ENCODE measurements at places on chromosomes 3 and 15.

DNA sequence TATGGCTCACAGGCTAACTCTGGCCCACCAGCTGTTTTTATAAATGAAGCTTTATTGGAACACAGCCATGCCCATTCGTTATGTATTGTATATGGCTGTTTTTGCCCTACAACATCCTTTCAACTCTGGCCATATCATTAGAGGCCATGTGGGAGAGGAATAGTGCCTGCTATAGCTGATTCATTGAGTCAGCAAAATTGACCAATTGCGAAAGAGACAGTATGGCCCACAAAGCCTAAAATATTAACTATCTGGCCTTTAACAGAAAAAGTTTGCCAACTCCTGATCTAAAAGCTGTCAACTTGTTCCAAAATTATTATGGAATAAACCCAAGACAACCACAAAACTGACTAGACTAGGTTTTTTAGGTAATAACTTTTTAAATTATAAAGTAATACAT lies 1.4 kb downstream of the NR1I2 start:
- DNase-seq: no peak

DNA sequence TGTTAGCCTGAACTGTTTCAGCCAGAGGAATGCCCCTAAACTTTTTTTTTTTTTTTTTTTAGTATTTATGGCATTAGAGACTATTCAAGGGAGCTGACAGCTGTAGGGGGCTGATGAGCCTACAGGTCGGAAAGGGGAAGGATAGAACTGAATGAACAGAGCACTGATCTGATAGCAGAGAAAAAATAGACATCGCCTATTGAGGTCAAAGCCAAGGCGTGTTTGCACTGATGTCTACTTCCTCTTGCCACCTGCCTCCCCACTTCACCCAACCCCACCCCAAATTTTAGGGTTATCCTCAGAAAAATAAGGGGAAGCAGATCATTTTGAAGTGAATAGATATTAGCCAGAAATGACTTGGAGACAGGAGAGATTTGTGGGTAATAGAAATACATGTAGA lies 3.0 kb upstream of the ZMAT3 start:
- DNase-seq: no peak

DNA sequence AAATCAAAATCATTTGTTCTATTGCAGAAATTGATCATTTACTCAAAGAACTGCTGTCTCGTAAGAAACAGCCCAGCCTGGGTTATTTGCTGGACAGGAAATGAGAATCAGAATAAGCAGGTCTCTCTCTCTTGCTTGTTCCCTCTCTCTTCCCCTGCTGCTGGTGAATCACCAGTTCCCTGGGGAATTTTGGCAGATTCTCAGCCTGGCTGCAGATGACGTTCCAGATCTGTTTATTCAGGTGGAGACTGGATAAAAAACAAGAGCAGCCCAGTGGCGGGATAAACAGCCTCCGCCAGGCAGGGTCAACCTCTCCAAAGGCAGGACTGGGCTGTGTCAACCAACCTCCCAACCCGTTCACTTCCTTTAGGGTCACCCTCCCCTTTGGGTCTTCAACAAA lies 72.1 kb downstream of the LRIG1 start:
- DNase-seq: peak; percentile 99

GRCh38 chr3:66582721-66583423 lies 82.0 kb upstream of the LRIG1 start:
- peak; percentile 72 for DNase-seq

DNA sequence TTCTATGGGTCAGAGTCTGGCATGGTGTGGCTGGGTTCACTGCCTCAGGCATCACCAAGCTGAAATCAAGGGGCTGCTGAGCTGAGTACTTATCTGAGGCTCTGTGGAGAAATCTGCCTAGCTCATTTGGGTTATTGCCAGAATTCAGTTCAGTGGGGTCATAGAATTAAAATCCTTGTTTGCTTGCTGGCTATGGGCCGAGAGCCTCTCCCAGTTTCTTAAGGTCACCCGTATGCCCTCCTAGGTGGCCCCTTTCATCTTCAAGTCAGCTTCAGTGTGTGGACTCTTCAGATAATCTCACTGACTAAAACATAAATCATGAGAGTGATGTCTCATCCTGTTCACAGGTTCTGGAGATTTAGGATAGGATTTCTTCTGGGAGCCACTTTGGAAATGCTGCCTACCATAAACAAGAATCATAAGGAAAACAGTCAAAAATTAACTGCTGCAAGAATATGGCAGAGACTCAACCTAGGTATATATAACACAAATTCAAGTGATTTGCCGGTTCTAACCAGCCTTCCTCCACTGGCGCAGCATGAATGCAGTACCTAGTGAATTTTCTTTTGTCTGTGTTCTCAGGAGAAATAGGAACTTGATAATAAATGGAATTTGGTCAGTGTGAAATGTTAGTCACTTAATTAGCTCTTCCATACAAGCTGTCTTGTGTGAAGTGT lies 5.3 kb downstream of the CP start:
- DNase-seq: no peak

- DNase-seq: peak; percentile 56
These were observed 12.8 kb upstream of the MTMR10 start for GRCh38 chr15:31004220-31004733.

DNA sequence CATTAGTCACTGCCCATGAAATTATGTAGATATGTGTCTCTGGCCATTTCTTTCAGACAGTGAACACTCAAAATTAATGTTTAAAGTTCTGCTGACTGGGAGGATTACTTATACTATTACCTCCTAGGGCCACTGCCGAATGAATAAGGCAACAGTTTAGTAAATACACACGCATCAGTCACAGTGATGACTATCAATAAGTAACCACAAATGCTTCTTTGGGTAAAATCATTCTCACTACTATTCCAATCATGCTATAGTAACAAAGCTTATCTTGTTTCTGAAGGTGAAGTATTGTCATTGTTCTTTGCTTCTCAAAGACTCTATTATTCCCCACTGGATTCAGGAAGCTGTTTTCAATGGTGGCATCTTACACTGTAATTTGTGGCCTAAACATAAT lies 478.8 kb downstream of the EPHA3 start:
- DNase-seq: no peak

GRCh38 chr3:50347187-50347813 lies 1.8 kb upstream of the ZMYND10 start:
- peak; percentile 73 for DNase-seq

- DNase-seq: no peak
These were observed 19.9 kb upstream of the HEG1 start for GRCh38 chr3:125075738-125076137.

DNA sequence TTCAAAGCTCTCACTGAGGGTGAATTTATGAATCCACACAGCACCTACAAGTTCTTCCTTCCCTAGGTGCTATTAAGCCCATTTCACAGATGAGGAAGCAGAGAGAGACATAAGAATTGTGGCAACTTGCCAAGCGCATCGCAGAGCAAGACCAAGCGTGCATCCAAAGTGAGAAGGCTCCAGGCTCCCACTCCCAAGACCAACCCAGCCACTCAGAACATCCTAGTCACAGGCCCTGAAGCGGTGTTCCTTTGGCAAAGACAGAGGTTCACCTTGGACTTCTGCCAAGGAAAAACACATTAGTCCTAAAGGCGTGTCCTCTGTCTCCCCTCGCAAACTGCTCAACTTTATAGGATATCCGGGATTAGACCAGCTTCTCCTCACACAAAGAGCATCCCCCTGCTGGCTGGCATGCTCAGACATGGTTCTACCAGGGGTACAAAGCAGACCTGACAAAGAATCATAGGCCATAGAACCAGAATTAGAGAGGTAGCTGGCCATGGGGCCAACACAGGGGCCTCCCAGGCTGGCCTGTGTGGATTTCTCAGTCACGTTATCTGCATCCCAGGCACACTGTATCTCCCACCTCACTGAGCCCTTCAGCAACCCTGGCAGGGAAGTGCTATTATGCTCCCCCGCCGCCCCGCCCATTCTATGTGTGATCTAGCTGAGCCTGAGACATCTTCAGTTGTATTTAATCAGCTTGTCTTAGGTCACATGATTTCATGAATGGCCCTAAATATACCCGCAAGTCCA lies 160.2 kb downstream of the FOXP1 start:
- DNase-seq: peak; percentile 67

DNA sequence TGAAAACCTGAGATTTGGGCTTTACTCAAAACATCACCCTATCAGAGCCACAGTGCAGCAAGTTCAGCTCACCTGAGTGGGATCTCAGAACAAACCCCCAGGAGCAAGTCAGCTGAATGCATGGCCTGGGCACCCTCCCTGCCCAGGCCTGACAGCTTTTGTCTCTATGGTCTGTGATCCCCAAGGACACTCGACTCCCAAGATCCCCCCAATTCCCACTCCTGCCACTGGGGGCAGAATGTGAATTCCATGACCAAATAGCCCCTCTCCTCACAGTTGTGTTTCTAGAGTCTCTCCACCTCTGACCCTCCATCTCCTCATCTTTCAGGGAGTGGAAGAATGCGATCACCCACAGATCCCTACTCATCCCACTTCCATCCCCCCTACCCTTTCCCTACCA lies 58.9 kb downstream of the ZNF445 start:
- no peak for DNase-seq

DNA sequence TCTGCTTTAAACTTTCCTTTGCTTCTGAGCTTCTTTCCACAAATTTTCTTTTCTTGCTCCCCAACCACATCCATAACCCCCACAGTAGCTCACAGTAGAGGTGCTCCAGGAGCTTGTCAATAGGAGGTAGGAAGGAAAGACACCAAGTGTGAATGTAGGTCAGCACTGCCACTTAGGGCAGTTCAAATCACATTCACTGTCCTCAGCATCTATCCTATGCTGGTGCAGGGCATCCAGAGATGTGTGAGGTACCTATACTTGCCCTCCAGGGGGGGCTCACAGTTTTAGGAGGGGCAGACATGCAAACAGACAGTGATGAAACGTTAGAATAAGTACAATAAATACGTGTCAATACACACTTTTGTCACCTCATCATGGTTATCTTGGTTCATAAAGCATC lies 1.5 kb upstream of the SPSB4 start:
- DNase-seq: no peak

DNA sequence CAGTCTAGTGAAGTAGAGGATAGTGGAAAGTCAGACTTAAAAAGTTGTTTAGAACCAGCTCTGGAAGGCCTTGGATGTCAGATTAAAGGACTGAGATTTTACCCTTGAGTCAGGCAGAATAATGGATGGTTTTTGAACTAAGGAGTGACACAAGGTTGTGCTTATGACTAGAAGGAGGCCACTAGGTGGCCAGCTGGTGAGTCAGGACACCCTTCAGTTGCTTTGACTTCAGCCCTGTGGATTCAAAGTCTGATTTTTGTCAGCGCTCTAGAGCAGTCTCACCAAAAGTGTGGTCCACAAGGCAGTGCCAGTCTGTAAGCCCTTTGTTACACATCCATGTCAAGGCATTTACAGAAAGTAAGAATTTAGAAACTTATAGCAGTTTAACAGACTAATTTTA lies 3.8 kb upstream of the GABPB1 start:
- peak; percentile 38 for DNase-seq

GRCh38 chr3:185815391-185816282 lies 9.2 kb downstream of the IGF2BP2 start:
- no peak for DNase-seq

DNA sequence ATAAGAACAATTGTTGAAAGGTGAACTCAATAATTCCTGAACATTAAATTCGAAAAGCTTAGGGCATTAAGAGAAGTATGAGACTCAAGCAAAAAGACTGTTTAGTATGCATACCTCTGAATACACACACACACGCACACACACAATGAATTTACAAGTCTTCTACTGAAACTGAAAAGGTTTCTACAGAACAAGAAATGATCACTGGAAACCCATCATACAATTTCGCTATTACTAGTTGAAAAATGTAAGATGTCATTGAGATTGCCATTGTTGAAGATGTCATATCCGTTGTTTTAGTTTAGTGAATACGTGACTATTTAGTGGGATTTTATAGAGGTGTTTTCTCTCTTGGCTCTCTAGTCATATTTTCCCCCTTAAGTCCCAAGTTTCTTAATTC lies 106.8 kb downstream of the FOXB1 start:
- no peak for DNase-seq

DNA sequence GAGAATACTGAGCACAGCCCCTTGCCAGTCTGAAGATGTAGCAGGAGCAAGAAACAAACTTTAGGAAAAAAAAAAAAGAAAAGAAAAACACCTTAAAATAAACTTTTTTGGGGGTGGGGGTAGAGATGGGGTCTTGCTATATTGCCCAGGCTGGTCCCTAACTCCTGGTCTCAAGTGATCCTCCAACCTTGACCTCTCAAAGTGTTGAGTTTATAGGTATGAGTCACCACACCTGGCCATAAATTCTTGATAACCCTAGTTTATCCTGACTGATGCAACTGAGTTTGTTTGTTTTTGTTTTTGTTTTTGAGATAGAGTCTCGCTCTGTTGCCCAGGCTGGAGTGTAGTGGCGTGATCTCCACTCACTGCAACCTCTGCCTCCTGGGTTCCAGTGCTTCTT lies 28.4 kb downstream of the GXYLT2 start:
- DNase-seq: no peak

DNA sequence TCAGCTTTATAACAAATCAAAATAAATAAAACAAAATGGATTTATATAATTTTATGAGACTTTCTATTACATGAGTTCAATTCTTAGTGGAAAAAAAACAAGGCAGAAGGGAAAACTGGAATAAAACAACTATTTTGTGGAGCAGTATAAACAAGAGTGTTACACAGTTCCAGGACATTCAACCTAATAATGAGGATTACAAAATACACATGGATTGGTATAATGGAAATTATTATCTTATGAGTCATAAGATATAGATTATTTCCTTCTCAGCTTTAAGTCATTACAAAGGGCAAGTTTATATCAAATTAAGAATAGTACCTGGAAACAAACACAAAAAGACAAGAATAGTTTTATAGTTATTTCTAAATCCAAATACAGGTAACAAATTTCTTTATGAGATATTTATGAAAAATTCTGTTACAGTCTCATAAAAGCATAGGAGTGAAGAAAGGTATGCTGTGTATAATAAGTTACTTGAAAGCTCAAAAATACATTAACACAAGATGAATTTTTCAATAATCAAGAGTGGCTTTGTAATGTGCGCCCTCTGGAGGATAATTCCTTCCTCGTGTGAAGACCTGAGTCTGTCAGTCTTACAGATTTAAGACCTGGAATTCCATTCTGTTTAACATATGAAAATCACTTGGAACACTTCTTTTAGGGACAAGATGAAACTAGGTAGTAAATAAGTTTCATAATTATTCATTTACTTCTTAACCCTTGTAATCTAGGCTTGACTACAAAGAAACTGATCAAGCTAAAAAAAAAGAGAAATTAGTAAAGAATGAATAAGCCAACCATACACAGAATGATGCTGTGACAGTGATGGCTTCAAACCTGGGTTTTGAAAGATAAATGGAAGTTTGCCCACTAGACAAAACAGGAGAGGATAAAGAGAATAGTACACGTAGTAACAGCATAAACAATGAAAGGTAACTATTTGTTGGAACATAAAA lies 9.5 kb downstream of the COPS2 start:
- peak; percentile 63 for DNase-seq

DNA sequence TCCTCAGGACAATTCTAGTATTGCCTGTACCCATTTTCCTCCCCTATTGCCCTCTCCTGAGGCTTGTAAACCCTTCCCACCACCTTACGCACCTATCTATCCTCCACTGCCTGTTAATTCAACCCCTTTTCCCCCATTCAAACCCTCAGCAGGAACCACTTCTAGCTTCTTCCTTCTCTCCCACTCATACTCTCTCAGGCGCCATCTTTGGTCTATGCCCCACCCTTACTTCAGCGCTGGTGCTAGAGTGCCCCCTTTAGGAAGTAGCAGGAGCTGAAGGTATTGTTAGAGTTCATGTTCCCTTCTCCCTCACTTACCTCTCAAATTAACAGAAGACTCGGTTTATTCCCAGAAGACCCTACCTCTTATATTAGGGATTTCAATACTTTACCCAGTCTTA lies 121.8 kb upstream of the NLGN1 start:
- no peak for DNase-seq
